Retina (tissue), 1 donor: ENCODE measurements at places on chromosomes 2 and 18.

GRCh38 chr2:47506436-47506835 is 103.5 kb downstream of the MSH2 start:
- no peak for DNase-seq

GRCh38 chr2:42048299-42049220 is 739 bp downstream of the PKDCC start:
- peak; percentile 60 for DNase-seq

- DNase-seq = no peak
Observed at GRCh38 chr18:7082671-7083070, 34.9 kb downstream of the LAMA1 start.

GRCh38 chr2:44616667-44617155 is 255.0 kb downstream of the CAMKMT start:
- no peak for DNase-seq

- DNase-seq = no peak
Observed at GRCh38 chr2:128628206-128628605, 309.5 kb upstream of the HS6ST1 start.
